ENCODE measurements at places on chromosomes 2 and 18.

GRCh38 chr2:14790041-14790640 lies 157.6 kb downstream of the LRATD1 start:
- DNase-seq, result no peak

DNA sequence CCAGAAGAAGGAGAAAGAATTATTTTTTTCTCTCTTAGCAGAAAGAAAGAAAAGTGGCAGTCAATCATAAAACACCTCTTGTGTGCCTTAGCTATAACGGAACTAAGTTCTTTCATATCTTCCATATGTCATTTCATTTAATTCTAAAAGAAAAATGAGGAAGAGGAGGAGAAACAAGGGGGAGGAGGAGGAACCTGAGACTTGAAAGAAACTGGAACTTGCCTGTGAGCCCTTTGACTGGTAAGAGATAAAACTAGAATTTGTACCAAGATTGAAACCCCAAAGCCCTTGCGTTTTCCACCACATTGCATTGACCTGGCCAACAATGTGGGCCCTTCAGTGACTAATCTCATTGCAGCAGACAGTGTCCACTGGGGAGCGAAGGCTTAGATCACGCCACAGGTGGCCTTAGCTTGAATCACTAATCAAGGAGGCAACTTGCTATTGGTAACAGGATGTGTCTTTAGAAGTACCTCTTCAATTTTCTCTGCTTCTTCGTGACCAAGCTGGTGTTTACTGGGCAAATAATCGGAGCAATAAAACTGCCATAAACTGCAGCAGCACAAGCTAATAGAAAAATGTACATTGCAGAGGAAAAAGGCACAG lies 307.9 kb downstream of the CLIP4 start:
- DNase-seq, result no peak

- no peak for DNase-seq
These were observed 74.5 kb upstream of the B3GNT7 start for GRCh38 chr2:231321021-231321420.

DNA sequence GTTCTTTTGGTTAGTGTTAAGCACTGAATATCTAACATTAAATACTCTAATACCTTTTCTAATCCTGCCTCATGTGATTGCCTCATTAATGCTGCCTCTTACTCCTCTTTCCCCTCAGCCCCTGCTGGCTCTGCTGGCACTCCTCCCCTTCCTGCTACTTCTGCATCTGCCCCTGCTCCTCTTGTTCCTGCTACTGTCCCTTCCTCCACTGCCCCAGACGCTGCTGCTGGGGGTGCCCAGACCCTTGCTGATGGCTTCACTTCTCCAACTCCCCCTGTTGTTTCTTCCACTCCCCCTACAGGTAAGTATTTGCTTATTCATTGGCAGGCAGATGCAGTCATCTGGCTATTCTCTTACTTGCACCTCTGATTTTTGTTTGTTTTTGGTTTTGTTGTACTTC lies 68.5 kb downstream of the ABI2 start:
- DNase-seq, result no peak

GRCh38 chr2:95025406-95026319 lies at the start of gene MAL:
Gene MAL (plus strand): TSS chr2:95025708. CDS start chr2:95025793, 85 bp downstream.
- DNase-seq, result no peak

GRCh38 chr2:101150306-101151145 lies 656 bp downstream of the TBC1D8 start:
- no peak for DNase-seq

DNA sequence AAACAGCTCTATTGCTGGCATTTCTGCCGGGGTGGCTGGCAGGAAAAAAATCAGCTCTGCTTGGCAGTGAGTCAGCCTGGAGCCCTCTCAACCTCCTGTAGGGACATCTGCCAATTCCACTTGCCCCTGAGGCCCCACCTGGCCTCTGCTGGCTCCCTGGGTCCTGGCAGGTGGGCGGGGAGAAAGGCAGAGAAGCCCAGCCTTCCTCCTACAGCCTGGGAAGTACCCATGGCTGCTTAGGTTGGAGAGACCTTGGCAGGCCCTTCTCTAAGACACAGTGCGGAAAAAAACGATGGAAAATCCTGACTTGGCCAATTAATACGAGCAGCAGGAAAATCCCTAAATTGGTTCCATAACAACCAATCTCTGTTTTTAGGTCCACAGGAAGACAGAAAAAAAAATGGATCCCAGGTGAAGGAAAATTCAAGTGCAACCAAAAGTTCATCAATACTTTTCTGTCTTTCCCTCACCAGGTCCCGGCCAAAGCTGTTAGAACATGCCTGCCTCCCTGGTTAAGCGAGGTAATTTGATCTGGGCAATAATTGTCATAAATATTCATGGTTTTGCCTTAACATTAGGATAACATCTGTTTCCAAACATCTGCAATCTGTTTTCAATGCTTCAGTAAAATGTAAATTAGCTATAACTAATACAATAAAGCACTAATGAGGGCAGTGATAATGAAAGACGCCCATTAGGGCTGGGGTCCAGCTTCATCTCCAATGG lies 245.9 kb downstream of the TFCP2L1 start:
- no peak for DNase-seq

DNA sequence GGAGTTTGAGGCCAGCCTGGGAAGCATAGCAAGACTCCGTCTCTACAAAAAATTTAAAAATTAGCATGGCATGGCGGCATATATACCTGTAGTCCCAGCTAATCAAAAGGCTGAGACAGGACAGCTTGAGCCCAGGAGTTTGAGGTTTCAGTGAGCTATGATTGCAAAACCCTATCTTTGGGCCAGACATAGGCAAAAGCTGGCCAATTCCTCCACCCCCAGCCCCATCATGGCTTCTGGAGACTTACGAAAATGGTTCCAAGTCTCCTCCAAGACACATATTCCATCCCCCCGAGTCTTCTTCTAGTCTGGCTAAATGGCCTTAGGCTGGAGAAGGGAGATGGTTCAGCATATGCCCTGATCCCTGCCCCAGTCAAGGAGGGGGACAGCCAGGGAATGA lies 172.8 kb upstream of the HAAO start:
- DNase-seq, result no peak

DNA sequence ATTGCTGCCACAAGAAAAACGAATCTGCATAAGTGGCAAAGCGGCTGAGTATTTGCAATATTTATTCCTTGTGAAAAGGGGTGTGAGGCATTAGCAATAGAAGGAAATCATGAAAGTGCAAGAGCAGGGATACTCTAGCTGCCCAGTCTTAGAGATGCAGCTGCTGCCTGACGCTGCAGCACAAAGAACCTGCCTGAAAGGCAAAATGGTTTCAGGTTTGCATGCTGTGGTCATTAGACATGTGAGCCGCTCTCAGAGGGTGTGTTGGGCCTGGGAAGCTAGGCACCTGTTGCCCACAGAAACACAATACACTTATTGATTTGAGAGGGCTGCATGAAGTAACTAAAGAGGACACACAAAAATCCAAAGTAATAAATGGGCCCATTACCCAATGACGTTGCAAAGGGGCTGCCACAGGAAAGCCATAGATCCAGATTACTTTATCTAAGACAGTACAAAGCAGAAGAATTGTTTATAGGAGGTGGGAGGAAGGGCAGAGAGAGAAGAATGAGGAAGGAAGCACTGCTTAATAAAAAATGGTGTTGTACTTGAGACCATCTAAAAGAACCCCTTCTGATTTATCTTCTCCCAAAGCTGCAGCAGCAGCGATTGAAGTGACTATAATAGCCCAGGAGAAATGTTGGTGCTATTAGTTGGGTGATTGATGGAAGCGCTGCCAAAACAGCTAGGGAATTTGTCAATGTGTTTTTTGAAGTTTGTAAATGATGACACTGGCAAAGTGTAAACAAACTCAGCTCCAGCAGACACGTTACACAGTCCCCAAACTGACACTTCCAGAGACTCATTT lies 492.4 kb upstream of the ACVR2A start:
- no peak for DNase-seq

- DNase-seq, result no peak
These were observed 439.2 kb downstream of the PARD3B start for GRCh38 chr2:204984518-204984917.

DNA sequence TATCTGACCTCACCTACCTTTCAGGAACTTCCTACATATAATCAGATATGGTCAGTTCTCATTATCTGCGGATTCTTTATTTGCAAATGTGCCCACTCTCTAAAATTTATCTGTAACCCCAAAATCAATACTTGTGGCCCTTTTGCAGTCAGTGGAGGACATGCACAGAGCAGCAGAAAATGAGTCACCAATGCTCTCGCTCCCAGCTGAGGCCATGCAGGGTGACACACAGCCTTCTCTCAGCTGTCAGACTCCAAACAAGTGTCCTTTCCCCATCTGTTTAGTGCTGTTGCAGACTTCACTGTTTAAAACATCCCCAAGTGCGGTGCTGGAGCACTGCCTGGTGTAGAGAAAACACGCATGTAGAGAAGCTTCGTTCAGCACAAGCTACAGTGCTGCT lies 171.9 kb upstream of the SALL3 start:
- DNase-seq, result no peak

GRCh38 chr2:78118037-78118436 lies 595.9 kb upstream of the LRRTM4 start:
- DNase-seq, result no peak

DNA sequence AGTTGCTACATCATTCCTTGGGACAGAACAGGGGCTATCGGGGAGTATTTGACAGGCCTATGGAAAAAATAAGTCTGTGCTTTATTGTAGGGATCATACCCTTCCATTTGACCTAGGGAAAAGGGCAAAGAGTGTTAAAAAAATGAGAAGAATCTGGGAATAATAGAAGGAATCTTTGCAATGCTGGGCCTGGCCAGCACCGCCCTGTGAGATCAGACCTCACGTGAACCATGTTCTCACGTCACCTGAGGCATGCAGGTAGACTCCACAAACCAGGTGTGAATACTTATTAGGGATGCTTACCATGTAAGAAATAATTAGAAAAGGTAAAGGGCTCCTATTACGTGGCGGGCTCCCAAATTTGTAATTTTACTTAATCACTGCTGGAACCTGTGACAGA lies 177.5 kb upstream of the GATA6 start:
- DNase-seq, result no peak

DNA sequence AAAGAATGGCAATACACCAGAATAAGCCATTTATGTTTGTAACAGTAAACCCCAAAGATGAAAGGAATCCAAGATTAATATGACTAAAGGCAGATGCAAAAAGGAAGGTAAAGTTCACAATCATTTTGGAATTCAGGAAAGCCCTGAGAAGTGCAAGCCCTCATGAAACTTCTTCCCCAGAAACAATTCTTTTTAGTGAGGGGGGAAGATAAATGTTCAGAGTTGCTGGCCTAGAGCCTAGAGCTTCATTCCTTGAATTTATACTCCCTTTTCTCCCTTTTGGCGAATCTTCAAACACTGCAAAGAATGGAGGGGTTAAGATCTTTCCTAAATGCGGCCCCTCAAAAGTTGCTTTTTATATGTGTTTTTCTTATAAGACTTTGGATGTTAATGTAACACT lies 368.8 kb downstream of the MEIS1 start:
- no peak for DNase-seq

DNA sequence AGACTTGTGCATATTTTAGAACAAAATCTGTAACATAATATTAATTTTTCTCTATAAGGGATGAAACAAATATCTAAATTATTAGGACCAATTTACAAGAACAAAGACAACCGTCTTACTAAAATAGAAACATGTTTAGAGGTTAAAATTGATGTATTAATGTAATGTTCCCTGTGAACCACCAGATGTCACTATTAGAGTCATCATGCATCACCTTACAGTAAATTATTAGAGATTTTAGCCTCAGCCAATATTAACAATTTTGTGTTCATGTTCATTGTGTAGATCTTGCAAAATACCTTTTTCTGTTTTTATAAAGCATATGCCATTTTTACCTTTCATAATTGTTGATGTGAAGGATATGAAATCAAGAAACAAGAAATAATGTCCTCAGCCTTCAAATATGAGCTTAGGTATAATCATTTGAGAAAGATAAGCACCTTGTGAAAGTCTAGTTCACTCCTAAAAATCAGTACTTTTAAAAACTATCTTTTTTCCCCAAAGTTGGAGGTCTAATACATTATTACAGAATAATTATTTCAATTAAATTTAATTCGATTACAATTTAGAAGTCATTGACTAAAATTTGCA lies 344.3 kb upstream of the KCNH7 start:
- no peak for DNase-seq

DNA sequence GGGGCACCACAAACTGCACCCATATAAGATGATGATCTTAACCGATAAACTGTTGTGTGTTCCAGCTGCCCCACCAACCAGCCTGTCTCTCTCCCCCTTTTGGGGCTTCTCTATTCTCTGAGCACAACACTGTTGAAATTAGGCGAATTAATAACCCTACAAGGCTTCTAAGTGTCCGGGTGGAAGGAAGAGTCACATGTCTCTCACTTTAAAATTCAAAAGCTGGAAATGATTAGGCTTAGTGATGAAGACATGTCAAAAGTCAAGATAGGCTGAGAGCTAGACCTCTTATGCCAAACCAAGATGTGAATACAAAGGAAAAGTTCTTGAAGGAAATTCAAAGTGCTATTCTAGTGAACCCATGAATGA lies 782.1 kb downstream of the MBD2 start:
- no peak for DNase-seq

DNA sequence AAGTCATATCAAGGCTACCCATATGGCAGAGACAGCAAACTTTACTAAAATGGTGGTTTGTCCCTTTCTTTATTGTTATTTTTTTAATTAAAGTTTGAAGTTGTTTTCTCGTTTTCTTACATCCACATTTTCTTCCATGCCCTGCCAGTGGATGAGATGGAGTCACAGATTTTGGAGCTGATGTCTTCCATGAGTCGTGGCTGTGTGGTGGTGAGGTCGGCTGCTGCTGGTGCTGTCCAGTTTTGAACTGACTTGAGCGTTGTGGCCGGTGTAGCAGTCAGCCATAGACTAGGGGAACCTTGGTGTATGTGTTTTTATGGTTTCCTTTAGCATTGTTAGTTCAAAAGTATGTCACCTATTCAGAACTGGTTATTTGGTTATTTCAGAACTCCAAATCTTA lies 182.8 kb downstream of the SH3RF3 start:
- DNase-seq, result no peak

DNA sequence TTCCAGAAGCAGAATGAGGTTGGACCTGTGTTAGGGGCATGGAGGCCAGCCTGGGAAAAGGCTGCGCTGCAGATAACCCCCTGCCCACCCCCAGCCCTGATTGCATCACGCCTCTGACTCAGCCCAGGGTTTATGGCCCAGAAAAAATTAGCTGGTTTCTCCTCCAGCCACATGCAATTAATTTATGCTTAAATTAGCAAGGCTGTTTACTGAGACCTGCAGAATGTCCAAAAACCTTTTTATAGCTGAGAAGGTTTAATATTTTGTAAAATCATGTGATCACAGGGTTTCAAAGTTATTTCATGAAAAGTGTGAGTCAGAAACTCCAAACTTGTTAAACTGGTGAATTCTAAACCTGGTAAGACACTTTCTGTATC lies 123.1 kb upstream of the HDAC4 start:
- DNase-seq, result no peak

- no peak for DNase-seq
These were observed 97.5 kb downstream of the STPG4 start for GRCh38 chr2:47057687-47058002.

DNA sequence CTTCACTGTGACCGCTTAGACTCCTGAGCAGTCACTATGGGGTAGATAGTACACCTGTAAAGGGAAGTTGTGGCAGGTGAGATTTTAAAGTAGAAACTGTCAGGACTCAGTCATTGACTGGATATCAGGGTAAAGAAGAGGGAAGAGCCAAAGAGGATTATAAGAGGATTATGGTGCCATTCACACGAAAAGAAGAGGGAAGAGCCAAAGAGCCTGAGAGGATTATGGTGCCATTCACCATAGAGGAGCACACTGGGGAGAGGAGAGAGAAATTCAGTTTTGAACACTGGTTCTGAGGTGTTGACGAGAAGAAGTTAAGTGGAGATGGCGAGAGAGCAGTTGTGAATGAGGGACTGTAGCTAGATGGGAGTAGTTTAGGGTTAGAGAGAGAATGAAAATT lies 16.9 kb upstream of the KCNJ13 start:
- no peak for DNase-seq
